NCI-H460 (cell line): ENCODE measurements at places on chromosomes 3 and 15.

DNA sequence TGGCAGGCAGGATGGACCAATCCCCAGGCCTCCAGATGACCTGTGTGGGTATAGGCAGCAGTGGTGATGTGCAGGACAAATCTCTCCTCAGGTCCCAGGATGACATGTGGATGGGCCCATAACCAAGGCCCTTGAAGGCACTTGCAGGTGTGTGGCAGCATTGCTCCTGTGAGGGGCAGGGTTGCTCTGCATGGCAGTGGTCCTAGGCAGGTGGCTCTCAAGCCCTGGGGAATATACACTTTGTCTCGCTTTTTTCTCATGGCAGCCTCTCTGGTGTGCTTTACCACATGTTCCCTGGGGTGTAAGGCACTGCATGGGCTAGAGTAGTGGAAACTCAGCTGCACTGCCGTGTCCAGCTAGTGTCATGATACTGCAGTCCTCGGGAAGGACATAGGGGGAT is 503.6 kb downstream of the UNC13C start:
- no peak for DNase-seq

GRCh38 chr15:101010781-101011180 is 91.6 kb downstream of the LRRK1 start:
- no peak for DNase-seq

GRCh38 chr15:56349554-56349953 is 15.7 kb upstream of the TEX9 start:
- no peak for DNase-seq

DNA sequence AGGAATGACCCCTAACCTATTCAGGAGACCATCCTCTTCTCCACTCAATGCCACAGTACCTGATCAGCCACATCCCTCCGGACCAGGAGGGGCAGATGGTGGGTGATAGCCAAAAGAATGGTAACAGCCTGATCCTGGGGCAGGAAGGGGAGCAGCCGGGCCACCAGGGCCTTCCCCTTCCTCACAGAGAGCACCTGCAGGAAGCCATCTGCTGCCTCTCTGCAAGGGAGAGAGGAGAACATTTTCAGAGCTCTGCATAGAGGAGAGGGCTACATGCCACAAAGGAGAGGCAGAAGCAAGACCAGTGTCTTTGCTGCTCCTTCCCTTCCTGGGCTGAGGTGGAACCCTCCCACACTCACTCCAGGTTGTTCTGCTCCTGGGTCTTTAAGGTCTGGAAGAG is 5.5 kb upstream of the SPG11 start:
- no peak for DNase-seq

DNA sequence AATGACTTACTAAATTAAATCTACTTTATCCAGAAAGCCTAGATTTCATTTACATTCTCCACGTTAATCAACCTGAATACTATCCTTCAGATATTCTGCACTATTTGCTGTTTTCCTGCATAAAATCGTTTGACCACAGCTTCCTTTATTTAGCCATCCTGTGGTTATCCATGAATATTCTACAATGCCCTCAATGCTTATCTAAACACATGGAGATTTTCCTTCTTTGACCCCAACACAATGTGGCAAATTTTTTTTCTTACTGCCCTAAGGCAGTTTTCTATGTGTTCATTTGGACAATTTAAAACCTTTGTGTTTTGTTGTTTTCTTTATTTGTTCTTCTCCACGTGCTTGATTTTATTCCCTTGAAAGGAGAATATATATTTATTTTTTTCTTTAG is 495.5 kb upstream of the ROBO1 start:
- DNase-seq = no peak

DNA sequence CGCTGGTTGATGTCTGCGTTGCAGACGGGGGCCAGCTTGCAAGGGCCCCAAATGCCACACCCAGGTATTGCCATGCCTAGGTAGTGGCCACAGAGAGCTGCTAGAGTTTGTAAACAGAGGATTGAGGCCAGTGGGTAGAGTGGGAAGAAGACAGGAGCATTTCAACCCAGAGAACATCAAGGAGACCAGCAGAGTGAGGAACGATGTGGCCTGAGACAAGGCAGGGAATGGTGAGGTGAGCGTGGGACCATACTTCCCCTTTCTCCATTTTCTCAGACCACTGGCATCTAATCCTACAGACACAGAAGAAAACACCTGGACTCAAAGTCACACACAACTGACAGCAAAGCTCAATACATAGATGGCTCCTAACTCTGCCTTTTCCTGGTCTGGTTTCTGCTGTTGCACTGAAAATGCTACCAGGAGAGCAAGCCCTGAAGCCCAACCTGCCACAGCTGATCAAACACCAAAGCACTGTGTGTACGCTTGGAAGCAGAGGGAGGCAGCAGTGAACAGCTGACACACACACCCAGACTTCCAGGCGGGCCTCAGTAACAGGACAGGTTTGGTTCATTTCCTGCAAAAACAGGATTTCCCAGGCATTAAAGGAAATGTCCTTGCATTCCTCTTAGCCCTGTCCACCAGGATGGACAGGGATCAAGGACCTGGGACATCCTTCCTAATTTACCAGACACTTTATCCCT is 1.6 kb downstream of the FAM174B start:
- DNase-seq = no peak

GRCh38 chr3:159619341-159619885 is 369.2 kb upstream of the IL12A start:
- no peak for DNase-seq

DNA sequence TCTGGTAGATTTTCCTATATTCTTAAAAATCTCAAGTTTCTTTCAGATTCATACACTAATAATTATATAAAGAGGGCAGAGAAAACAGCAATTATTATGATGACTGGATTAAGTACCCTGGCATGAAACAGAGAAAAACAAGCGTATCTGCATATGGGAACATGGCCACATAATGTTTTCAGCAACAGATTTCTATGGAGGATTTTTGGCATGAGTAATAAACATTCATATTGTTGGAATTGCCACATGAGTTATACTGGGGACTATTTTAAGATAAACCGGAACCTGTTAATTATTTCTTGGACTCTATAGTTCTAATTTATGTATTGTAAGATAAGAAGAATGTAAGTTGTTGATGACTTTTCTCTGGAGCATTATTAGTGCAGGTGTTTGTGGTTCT is 112.7 kb downstream of the OXSM start:
- no peak for DNase-seq

DNA sequence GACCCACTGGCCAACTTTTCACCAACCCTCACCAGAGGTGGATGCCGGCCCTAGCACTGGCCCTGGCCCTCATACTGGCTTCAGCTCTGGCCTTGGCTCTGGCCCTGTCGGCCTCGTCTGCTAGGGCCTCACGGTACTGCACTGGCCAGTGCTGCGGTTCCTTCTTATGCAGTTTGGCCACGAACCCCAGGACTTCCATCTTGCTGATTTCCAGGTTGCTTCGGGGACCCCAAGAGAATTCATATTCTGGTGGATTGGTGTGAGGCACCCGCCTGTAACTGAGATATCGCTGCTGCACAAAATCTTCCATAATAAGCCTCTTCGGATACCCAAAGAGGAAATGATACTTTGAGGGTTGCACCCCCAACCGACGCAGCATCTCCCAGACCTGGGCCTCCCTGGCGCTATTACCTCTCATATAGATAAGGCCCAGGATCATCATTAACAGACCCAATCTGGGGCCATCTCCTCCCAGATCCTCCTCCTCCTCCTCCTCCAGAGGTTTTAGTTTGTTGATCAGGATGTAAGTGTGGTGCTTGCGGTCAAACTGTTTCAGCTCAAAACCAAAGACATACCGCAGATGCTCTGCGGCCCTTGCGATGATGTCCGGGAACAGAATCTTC is 883 bp downstream of the MAGEF1 start:
- no peak for DNase-seq

GRCh38 chr15:68343579-68344225 is 66.2 kb downstream of the FEM1B start:
- DNase-seq = no peak

- DNase-seq = no peak
Observed at GRCh38 chr3:178381555-178381954, 154.7 kb upstream of the KCNMB2 start.

GRCh38 chr15:71779073-71779797 is 31.1 kb upstream of the NR2E3 start:
- DNase-seq = no peak

DNA sequence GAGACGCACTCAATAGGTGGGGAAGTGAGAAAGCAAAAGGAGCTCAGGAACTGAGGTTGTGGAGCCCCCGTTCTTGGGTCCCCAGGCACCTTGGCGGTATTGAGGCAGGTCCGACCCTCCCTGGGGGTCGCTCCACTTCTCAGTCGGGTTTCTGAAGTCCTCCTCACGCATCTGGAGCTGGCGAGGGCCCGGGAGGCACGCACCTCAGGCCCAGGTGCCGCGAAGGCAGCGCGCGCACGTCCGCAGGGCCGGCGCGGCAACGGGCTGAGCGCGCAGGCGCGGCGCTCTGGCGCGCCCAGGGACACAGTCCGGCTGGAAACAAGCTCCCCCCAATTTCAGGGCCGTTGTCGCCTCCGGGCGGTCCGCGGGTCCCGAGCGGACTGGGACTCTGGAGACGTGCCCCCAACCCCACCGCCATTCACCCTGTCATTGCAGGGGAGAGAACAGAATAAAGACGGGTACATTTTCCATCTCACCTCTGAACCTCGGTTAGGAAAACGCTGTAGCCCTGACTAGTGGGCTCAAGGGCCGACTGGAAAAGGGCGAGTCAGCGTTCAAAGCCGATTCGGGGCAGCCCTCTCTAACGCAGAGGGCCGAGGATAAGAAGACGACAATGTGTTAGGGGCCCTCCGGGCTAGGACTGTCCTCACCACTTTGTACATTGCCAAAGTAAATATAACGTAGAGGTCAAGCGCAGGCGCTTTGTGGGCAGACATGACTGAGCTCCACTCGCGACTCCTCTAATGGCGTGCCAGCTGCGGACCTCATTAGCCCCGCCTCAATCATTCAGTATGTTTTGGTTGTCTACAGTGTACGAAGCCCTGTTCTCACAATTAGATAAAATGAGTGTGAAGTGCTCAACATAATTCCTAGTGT is at the start of gene ZNF770:
ZNF770 (minus strand) TSS at position 261 of the 876 bp plus-strand sequence. CDS start 4,853 bp downstream, outside the sequence.
- peak; percentile 55 for DNase-seq

GRCh38 chr3:127748754-127749327 is 73.5 kb downstream of the MGLL start:
- DNase-seq = no peak

DNA sequence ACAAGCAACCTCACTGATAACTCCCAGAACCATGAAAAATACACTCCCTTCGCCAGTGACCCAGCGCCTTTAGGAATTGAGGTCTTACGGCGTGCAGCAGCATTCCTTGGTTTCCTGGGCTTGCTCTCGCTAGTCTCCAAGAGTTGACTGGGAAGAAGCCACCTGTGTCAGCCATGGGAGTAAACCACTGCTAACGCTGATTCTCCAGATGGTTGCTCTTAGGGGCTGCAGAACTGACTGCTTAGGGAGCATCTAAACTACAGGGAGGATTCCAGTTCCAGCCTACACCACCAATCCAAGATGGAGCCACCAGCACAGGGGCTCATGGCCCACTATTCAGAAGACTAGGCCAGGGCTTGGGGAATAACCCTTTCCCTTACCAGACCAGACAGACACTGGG is 2.4 kb downstream of the RBPMS2 start:
- no peak for DNase-seq

DNA sequence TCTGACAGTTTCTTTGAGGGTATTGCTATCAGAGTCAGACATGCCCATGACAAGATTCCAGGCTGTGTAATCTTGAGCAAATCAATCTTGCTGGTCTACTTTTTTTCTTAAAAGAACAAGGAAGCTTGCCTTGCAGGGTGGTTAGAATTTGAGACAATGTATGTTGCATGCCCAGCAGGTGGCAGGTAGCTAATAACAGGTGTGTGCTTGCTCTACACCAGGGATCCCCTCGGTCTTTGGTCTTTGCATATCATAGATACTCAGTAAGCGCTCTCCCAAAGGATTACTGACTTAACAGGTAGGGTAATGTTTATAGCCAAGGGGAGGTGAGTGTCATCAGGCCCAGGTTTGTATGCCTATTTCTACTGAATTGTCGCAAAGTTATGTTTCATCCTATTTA is 37.3 kb downstream of the CACNA1D start:
- no peak for DNase-seq

DNA sequence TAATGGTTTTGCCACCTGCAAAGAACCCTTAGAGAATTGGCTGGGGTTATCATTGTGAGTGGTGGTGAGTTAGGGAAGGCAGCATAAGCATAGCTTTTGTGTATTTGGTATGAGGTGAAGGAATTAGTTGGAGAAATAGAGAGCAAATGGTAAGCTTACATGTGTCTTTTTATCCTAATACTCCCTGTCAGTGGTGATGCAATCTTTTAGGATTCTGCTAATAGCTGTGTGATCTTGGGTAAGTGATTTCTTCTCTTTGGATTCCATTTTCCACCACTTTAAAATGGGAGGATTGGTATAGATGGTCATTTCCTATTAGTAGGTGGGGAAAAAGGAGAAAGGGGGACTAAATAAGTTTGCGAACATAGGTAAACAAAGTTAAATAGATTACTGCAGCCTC is 30.9 kb downstream of the PIAS1 start:
- DNase-seq = no peak

DNA sequence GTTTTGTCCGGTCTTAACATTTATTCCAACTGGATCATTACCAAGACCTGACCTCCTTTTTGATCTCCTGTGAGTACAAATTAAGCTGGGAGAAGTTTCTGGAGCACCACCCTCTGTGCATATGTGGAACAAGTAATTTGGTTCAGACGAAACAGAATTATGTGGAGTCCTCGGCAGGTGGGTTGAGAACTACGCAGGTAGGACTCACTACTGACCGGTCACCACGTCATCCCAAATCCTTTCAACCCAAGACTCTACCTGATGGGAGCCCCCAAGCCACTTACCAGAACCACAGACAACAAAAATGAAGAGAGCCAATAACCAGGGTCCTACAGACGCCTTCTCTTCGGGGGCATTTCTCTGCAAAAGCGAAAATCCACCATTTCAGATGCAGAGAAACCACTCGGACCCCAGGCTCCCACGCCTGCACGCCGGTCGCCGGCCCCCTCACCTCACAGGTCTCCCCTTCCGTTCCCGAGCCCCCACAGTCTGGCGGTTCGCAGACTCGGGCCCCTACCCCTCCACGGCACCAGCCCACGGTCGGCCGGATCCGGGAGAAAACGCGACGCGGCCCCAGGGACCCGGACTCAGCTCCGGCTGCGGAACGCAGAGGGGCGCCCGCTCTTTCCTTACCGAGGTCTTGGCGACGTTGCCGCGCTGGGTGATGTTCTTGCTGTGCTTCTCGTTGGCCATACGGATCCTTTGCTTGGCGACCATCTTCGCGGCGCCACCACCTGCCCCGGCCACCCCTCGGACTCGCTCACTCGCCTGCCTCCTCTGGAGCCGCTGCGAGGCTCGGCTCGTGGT is 674 bp downstream of the SERP1 start:
- peak; percentile 8 for DNase-seq

DNA sequence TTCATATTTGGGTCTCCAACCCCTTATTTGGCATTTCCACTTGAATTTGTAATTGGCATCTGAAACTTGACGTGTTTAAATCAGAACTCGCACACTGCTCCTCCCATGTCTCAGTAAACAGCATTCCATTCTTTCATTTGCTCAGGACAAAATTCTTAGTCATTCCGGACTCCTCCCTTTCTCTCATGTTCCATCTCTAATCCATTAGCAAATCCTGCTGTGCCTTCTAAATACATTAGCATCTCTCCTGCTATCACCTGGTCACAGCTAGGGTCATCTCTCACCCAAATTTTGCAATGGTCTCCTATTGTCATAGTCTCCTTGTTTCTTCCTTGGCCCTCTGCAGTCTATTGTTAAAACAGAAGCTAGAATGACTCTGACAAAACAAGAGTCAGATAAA is 119.9 kb upstream of the CADPS start:
- no peak for DNase-seq
